Stimulated activated CD8-positive, alpha-beta memory T cell treated with anti-CD3 and anti-CD28 coated beads, Interleukin-4, amount 100 ng/mL, for 4 hours (primary cell): ENCODE measurements at places on chromosomes 6 and 20.

- no peak for DNase-seq
These were observed 106.0 kb downstream of the MYO6 start for GRCh38 chr6:75855052-75855451.

DNA sequence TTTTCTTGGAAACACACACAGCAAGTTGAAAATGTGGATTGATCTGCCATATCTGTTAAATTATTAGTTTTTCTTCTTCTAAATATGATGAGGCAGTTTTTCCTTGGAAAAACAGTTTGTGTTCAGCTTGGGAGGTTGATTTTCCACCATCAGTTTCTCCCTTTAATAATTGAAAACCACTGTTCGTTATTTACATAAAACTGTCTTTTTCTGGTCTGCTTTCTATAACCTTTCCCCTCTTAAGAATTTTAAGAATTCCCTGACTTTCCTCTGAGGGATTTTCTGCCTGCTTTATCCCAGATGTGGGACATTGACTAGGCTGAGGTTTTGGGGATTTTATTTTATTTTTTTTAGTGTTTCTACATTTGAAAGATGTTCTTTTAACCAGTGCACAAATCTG, 27.2 kb downstream of the DSE start:
- no peak for DNase-seq

GRCh38 chr6:167988154-167988495, 9.3 kb upstream of the KIF25 start:
- no peak for DNase-seq

DNA sequence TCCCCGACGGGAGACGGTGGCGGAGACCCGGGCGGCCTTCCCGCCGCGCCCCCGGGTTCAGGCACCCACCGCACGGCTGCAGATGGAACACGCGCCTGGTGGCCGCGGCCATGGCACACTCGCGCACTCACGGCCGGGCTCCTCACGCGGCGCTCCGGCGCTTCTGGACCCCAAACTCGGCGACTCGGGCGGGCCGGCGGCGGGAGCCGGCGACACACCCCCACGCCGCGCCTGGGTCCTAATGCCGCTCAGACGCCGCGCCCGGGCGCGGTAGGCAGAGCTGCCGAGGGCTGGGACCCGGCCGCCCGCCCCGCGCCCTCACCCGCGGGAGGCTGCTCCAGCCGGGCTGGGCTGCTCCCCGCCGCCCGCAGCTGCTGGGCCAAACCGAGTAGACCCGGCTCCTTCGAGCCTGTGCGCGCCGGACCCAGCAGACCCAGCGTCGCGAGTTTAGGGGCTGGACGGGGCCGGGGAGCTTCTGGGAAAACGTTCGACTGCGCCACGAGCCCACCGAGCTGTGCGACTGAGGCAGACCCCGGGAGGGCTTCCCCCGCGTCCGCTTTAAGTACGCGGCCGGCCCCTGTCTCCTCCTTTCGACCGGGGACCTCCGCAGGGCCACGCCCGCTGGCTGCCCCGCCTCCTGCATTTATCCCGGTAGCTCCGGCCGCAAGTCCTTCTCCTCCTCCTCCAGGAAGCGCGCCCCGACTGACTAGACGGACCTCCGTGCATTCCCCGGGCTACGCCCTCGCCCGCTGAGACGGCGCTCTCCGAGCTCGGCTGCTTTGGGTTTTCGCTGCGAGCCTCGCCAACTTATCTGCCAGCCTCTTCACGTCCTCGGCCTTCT, at the start of gene SLC4A11:
SLC4A11 (minus strand) TSS at position 165 of the 841 bp plus-strand sequence; CDS start at position 112, 53 bp downstream.
- no peak for DNase-seq

DNA sequence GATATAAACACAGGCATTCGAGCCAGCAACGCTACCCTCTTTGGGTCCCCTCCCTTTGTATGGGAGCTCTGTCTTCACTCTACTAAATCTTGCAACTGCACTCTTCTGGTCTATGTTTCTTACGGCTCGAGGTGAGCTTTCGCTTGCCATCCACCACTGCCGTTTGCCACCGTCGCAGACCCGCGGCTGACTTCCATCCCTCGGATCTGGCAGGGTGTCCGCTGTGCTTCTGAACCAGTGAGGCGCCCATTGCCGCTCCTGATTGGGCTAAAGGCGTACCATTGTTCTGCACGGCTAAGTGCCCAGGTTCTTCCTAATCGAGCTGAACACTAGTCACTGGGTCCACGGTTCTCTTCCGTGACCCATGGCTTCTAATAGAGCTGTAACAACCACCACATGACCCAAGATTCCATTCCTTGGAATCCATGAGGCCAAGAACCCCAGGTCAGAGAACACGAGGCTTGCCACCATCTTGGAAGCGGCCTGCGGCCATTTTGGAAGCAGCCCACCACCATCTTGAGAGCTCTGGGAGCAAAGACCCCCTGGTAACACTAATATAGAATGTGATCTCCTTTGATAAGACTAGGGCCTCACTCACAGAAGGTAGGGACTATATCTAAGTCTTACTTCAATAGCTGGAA, 973 bp downstream of the UBD start:
- DNase-seq: no peak

GRCh38 chr20:46135856-46136633, 17.9 kb downstream of the CD40 start:
- no peak for DNase-seq

DNA sequence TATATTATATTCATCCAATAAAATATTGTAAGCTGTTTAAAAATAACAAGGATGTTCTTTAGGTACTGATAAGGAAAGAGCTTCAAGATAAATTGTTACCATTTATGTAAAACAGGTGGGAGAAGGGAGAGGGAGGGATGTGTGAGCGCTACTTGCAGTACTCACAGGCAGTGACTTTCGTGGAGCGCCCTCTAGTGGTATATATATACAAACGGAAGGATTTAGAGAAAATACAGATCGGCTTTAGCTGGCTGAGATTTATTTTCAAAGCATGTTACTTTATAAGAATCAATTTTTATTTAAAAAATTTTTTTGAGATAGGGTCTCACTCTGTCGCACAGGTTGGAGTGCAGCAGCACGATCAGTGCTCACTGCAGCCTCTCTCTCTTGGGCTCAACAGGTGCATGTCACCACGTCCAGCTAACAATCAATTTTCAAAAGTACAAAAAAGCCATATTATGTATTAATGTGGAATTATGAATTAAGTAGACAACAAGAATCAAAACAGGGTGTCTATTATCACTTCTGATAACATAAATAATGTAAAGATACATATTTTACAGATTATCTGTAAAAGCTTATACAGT, 3.3 kb upstream of the MOG start:
- no peak for DNase-seq

DNA sequence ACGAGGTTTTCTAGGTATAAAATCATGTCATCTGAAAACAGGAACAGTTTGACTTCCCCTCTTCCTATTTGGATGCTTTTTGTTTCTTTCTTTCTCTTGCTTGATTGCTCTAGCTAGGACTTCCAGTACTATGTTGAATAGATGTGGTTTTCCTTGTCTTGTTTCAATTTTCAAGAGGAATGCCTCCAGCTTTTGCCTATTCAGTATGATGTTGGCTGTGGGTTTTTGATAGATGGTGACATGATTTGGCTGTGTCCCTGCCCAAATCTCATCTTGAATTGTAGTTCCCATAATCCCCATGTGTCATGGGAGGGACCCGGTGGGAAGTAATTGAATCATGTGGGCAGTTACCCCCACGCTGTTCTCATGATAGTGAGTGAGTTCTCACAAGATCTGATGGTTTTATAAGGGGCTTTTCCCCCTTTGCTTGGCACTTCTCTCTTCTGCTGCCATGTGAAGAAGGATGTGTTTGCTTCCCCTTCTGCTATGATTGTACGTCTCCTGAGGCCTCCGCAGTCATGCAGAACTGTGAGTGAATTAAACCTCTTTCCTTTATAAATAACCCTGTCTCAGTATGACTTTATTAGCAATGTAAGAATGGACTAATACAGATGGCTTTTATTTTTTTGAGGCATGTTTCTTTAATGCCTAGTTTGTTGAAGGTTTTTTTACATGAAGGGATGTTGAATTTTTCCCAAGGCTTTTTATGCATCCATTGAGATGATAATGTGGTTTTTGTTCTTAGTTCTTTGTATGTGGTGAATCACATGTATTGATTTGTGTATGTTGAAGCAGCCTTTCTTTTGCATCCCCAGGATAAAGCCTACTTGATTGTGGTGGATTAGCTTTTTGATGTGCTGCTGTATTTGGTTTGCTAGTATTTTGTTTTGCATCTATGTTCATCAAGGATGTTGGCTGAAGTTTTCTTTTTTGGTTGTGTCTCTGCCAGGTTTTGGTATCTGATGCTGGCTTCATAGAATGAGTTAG, 239.1 kb downstream of the THBS2 start:
- no peak for DNase-seq

DNA sequence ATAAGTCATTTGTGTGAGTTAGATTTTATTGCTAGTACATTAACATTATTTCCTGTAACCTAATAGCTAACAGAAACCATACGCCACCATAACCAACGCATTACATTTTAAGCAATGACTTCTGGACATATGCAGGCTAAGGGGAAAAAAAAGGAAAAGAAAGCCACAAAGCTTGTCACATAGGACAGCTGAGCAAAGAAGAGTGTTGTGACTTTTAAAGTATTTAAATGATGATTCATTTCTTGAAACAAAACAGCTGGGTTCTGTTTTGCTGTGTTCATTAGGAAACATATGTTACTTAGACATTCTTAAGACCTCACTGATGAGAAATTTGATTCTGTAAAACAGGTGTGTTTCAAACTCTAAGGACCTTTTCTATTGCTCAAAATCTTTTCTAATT, 171.4 kb downstream of the COL9A1 start:
- no peak for DNase-seq

- DNase-seq: no peak
These were observed 224.3 kb downstream of the MAFB start for GRCh38 chr20:40464731-40465208.

DNA sequence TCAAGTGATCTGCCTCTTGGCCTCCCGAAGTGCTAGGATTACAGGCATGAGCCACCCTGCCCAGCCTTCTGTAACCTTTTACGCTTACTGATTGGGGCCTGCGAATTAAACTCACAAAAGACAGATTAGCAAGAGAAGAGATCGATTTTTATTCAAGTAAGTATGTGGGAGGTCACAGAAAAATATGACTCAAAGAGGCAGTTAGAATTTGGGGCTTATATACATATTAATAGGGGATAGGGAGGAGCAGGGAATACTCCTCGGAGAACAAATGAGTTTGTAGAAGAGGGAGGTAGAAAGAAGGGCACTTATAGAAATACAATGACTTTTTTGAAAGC, 78.9 kb downstream of the CD24 start:
- no peak for DNase-seq
